B cell (primary cell): ENCODE measurements at places on chromosomes 5 and 9. TPM values are rescaled to one million over a fixed set of nuclear protein-coding genes. Genes with fewer than 3 reads are reported as not detected.

- H3K27me3 ChIP-seq: peaks cover 9% of the 10 kb centered on the region
- no peak overlapping the region for H3K4me3 ChIP-seq
- peak; percentile 34 for DNase-seq
- H3K36me3 ChIP-seq: no peaks in the 10 kb centered on the region
- H3K4me1 ChIP-seq: peaks cover 3% of the 10 kb centered on the region
Observed at GRCh38 chr5:142716963-142717362, 31.1 kb upstream of the FGF1 start.

- H3K27ac ChIP-seq: no peak overlapping the region
- H3K4me3 ChIP-seq: no peak overlapping the region
- no peaks in the 10 kb centered on the region for H3K27me3 ChIP-seq
- H3K4me1 ChIP-seq: no peaks in the 10 kb centered on the region
- no peak for DNase-seq
Observed at GRCh38 chr5:81896764-81897163, 75.1 kb upstream of the ATG10 start.

DNA sequence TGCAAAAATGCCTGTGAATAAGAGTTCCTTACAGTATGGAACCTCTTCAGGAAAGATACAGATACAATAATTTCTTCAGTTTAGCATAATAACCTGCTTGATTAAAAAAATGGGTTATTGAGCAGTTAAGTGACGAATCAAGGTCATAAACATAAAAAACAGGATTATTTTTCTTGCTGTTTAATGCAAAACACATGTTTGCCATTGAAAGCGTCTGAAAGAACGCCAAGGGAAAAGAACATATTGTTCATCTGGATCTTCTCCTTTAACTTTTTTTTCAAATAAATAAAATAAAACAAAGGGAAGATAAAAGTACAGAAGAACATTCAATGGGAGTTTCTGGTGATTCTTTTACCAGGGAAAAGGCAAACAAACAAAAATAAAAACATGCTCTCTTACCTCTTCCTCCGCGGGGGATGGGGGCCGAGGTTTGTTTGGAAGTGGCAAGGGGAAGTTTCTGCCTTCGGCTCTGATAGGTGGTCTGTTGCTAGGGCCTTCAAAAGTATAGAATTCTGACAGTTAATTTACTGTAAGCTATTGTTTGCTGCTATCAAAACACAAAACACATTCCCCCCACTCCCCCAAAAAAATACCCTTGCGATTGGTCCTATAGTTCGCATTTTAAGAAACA, 20.1 kb downstream of the C5orf58 start:
- DNase-seq: no peak
- peaks cover 7% of the 10 kb centered on the region for H3K36me3 ChIP-seq
- no peak overlapping the region for H3K27ac ChIP-seq
- H3K27me3 ChIP-seq: no peaks in the 10 kb centered on the region
- no peak overlapping the region for H3K4me3 ChIP-seq

DNA sequence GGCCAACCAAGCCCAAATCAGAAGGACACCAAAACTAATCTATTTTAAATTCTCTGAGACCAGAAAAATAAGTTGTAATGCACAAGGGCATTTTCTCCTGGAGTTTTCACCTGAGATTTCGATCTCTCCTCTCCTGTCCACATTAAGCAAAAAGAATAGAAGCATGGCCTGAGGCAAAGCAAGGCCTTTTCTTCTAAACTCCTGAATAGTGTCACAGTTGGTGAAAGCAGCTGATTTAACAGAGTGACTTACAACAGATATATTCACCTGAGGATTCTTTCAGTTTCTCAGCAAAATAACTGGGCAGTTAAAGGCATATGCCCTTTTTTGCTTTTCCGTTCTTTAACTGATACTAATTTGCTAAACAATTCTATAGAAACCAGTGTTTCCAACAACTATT, 547.7 kb downstream of the EFNA5 start:
- no peaks in the 10 kb centered on the region for H3K4me1 ChIP-seq
- H3K4me3 ChIP-seq: no peak overlapping the region
- no peaks in the 10 kb centered on the region for H3K36me3 ChIP-seq

- H3K4me1 ChIP-seq: no peaks in the 10 kb centered on the region
- DNase-seq: no peak
- H3K36me3 ChIP-seq: peaks cover 3% of the 10 kb centered on the region
- H3K27me3 ChIP-seq: no peaks in the 10 kb centered on the region
- no peak overlapping the region for H3K27ac ChIP-seq
Observed at GRCh38 chr5:310941-311434, 10.5 kb upstream of the AHRR start.

GRCh38 chr5:72268753-72269410, 51.2 kb downstream of the MRPS27 start:
- no peaks in the 10 kb centered on the region for H3K4me1 ChIP-seq
- DNase-seq: peak; percentile 52
- H3K36me3 ChIP-seq: peaks cover 5% of the 10 kb centered on the region
- H3K27me3 ChIP-seq: no peaks in the 10 kb centered on the region
- H3K4me3 ChIP-seq: no peak overlapping the region

The MYO10 gene
- polyA plus RNA-seq: 0.09 and 0.10 TPM in 2 replicates

The STC2 gene
- polyA plus RNA-seq: not detected in 2 replicates

DNA sequence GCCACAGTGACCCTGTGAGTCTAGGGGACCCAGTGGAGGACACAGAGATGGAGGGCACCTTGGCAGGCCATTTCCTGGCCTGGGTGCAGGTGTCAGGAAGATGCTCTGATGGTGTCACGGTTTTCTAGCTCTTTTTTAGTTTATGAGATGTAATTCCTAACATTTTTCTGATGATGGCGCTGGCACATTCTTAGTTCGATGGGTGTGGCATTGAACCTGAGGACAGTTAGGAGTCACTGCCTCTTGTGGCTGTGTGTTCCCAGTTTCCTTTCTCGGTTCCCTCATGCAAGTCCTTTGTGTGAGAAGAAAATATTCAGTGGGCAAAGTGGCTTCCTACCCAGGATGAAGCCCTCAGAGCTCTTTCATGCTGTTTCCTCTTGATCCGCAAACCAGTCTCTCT, 129.4 kb upstream of the ICE1 start:
- H3K4me1 ChIP-seq: no peaks in the 10 kb centered on the region
- H3K4me3 ChIP-seq: no peak overlapping the region
- H3K27me3 ChIP-seq: no peaks in the 10 kb centered on the region
- H3K36me3 ChIP-seq: no peaks in the 10 kb centered on the region
- no peak for DNase-seq

GRCh38 chr9:129476821-129477611, 143.9 kb downstream of the C9orf50 start:
- peaks cover 31% of the 10 kb centered on the region for H3K27me3 ChIP-seq
- no peak overlapping the region for H3K27ac ChIP-seq
- no peak for DNase-seq

DNA sequence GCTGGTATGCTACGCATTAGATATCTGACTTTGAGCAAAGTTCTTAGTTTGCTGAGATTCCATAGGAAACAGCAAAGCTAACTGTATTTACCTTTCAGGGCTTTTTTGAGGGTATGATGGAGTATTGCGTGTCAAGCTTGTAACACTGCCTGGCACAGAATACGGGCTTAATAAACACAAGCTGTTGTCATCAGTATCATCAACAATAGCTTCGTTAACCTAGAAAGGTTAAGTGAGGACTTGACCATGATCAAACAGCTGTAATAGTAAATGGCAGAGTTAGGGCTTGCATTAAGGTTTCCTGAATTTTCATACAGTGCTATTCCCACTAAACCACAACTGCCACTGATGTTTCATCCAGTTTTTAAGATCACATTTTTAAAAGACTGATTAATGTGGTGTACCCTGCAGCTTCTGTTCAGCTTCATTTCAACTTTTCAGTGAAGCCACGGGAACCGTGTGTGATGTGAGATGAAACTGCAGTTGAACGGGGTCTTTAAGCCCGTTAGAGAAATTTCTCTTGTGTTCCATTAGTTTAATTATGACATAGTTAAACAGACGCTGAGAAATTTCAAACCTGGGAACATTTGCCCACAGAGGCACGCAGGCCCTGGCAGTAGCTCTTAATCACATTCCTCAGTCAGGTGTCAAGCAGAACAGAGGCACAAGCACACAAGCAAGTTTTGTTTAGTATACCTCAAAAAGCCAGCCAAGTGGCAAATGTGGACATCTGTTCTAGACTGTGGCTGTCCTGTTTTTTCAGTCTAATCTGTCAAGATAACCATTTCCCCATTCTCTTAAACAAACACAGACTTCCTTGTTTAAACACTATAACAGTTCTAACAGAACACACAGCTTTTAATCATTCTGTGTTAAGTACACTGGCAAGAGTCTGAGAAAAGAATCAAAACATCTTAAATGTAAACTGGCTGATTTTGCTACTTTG, 147.1 kb downstream of the ZNF608 start:
- H3K4me3 ChIP-seq: no peak overlapping the region
- H3K27me3 ChIP-seq: no peaks in the 10 kb centered on the region
- no peaks in the 10 kb centered on the region for H3K36me3 ChIP-seq
- H3K27ac ChIP-seq: no peak overlapping the region
- peak; percentile 74 for DNase-seq
- H3K4me1 ChIP-seq: peaks cover 32% of the 10 kb centered on the region

GRCh38 chr9:107127608-107128007, 155.5 kb upstream of the RAD23B start:
- no peaks in the 10 kb centered on the region for H3K27me3 ChIP-seq
- no peaks in the 10 kb centered on the region for H3K4me1 ChIP-seq
- no peak overlapping the region for H3K27ac ChIP-seq
- H3K4me3 ChIP-seq: no peak overlapping the region
- DNase-seq: no peak

- H3K4me1 ChIP-seq: no peaks in the 10 kb centered on the region
- H3K27me3 ChIP-seq: no peaks in the 10 kb centered on the region
- no peaks in the 10 kb centered on the region for H3K36me3 ChIP-seq
- no peak overlapping the region for H3K4me3 ChIP-seq
Observed at GRCh38 chr5:82403026-82403425, 124.9 kb upstream of the RPS23 start.

The ZNF658 gene
- polyA plus RNA-seq: 0.46 and 1.1 TPM in 2 replicates

DNA sequence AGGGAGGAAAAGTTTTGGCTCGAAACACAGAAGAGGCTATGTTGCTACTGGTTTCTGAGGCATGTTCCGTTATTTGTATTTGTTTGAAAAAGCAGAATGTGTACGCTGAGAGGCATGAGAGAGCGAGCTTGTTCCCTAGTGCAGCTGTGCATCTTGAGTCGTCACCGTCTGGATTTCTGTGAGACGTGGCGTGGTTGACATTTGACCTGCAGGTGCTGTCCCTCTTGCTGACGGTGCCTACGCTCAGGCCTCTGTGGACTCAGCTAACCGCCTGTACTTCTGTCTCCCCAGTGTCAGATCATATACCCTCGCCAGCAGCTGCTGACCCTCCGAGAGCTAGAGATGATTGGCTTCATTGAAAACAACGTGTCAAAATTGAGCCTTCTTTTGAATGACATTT, 21.5 kb downstream of the TRIP13 start:
- DNase-seq: no peak
- H3K36me3 ChIP-seq: no peaks in the 10 kb centered on the region
- no peaks in the 10 kb centered on the region for H3K4me1 ChIP-seq
- no peak overlapping the region for H3K4me3 ChIP-seq
- no peak overlapping the region for H3K27ac ChIP-seq

The GPR150 gene
- polyA plus RNA-seq: 0.30 and 0.86 TPM in 2 replicates

DNA sequence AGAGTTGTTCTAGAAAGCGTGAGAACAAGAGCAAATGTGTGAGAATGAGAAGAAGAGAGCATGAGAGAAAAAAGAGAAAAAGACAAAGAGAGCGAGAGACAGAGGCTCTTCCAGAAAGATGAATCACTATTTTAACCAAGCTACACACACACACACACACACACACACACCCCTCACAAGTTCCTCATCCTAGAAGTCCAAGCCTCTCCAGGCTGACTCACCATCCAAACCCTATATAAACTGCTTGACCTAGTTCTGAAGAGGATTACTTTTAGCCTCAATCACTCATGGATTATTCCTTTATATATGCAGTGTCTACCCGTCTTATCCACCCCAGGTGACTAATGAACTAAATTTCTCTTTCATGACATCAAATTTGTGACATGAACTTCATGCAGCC, 37.6 kb downstream of the C9orf57 start:
- no peak overlapping the region for H3K27ac ChIP-seq
- H3K4me3 ChIP-seq: no peak overlapping the region
- no peak for DNase-seq
- H3K27me3 ChIP-seq: no peaks in the 10 kb centered on the region
- no peaks in the 10 kb centered on the region for H3K36me3 ChIP-seq

The ADAMTS12 gene
- polyA plus RNA-seq: not detected in 2 replicates

- H3K4me1 ChIP-seq: peaks cover 27% of the 10 kb centered on the region
- no peak overlapping the region for H3K4me3 ChIP-seq
- no peak overlapping the region for H3K27ac ChIP-seq
Observed at GRCh38 chr5:80238778-80239679, 16.8 kb downstream of the SERINC5 start.

The TICAM2 gene
- 0.55 and 0.97 TPM in 2 replicates for polyA plus RNA-seq

DNA sequence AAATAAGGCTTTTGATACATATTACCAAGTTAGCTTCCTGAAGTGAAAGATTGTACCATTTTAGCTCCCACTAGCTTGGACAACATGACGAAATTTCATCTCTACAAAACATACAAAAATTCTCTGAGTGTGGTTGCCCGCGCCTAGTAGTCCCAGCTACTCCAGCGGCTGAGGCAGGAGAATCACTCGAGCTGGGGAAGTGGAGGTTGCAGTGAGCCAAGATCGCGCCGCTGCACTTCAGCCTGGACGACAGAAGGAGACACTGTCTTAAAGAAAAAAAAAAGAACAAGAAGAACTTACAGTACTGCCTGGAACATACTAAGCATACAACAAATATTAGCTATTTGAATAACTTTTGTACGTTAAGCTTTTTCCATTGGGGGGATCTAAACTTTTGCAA, 29.7 kb upstream of the NRG2 start:
- H3K4me3 ChIP-seq: no peak overlapping the region
- H3K4me1 ChIP-seq: no peaks in the 10 kb centered on the region
- peaks cover 4% of the 10 kb centered on the region for H3K27me3 ChIP-seq
- H3K27ac ChIP-seq: no peak overlapping the region
- H3K36me3 ChIP-seq: no peaks in the 10 kb centered on the region

The SPATA9 gene
- not detected in 2 replicates for polyA plus RNA-seq

DNA sequence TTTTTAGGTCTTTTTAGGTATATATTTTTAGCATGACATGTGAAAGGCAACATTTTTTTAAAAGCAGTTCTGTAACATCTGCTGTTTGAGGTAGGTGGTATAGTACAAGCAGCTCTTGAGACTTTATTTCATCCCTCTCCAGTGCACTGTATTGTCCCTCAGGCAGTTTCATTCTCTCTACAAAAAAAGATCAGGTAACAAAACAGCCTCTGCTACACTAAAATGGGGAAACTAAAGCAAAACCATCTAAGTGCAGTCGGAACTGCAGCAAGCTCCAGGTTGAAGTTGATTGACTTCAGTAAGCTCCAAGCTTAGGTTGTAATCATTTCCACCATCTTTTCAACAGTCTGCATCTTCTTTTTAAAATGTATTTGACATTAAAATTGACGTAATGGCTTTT, 195.6 kb downstream of the DEPDC1B start:
- H3K27ac ChIP-seq: no peak overlapping the region
- H3K36me3 ChIP-seq: no peaks in the 10 kb centered on the region
- peaks cover 14% of the 10 kb centered on the region for H3K4me1 ChIP-seq
- no peak for DNase-seq
- no peaks in the 10 kb centered on the region for H3K27me3 ChIP-seq
- H3K4me3 ChIP-seq: no peak overlapping the region

The COL23A1 gene
- 0.07 TPM in 1 of 2 replicates, not detected in the other for polyA plus RNA-seq

The DAB2 gene
- polyA plus RNA-seq: 0.03 and 0.26 TPM in 2 replicates

The GMCL2 gene
- polyA plus RNA-seq: not detected in 2 replicates
